Cardiac muscle cell (in vitro differentiated cells and primary cell): ENCODE measurements at places on chromosomes 11 and 22. TPM values are rescaled to one million over a fixed set of nuclear protein-coding genes. Genes with fewer than 3 reads are reported as not detected.

GRCh38 chr11:118606157-118606843 lies 1.1 kb upstream of the PHLDB1 start:
- H3K4me3 ChIP-seq, result no peak overlapping the region
- no peak for DNase-seq
- peaks cover 43% of the 10 kb centered on the region for H3K27me3 ChIP-seq
- H3K27ac ChIP-seq, result no peak overlapping the region
- H3K36me3 ChIP-seq, result peaks cover 10% of the 10 kb centered on the region
- peaks cover 20% of the 10 kb centered on the region for H3K4me1 ChIP-seq

Gene NUMA1
- 119 and 161 TPM in 2 replicates for polyA plus RNA-seq

DNA sequence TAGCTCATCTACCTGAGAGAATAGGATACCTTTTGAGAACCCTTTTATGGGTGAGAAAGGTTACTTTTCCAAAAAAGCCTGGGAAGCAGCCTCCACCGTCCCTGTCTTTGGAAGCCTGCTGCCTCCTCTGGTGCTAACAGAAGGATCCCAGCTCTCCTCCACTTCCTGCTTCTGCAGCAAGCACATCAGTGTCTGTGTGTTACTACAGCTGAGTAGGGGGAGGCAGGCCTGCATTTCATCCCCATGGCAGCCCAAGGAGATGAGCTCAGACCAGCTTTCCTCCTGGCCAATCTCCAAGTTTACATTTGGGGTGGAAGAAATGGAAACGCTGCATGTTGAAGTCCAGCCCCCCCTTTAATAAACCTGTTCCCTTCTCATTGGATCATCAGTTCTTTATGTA lies 7.4 kb upstream of the CCDC34 start:
- DNase-seq, result no peak
- no peaks in the 10 kb centered on the region for H3K27me3 ChIP-seq
- no peaks in the 10 kb centered on the region for H3K4me1 ChIP-seq
- peak overlapping the region; percentile 8 for H3K27ac ChIP-seq
- H3K36me3 ChIP-seq, result peaks cover 55% of the 10 kb centered on the region

Gene ASRGL1
- 17.1 and 21.5 TPM in 2 replicates for polyA plus RNA-seq

DNA sequence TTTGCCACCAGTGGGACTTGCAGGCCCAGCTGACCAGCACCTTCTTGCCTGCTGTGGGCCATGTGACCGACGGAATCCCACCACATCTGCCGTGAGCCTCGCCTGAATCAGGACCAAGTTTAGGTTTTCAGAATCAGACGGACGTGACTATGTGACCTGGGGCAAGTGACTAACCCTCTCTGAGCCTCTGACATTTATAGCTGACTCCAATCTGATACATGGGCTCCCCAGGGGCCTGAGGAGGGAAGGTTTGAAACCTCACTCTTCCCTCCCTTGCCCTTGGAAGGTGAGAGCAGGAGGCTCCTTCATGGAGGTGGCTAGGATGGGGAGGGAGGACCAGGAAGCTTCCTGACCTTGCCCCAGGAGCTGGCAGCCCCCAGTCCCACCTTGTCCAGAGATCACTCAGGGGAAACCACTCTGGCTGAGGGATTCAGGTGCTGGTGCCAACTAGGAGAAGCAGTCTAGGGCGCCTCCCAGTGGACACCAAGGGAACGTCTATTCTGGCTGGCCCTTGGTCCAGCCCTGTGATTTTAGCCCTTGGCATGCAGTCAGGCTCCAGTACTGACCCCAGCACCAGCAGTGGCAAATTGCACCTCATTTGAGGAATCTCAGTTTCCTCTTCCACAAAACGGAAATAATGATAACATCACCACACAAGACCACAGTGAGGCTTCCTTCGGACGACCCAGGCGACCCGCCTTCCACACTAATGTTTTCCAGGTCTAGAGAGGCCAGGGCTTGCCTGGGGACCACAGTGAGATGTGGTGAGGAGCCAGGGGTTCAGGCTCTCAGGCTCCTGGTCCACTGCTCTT lies 47.2 kb upstream of the SYT7 start:
- no peaks in the 10 kb centered on the region for H3K36me3 ChIP-seq
- peaks cover 6% of the 10 kb centered on the region for H3K4me1 ChIP-seq
- no peaks in the 10 kb centered on the region for H3K27me3 ChIP-seq
- H3K4me3 ChIP-seq, result no peak overlapping the region
- peak; percentile 82 for DNase-seq

Gene BTG4
- polyA plus RNA-seq, result not detected in 2 replicates

GRCh38 chr11:77557553-77557952 lies 32.2 kb upstream of the AQP11 start:
- H3K4me3 ChIP-seq, result no peak overlapping the region
- no peak overlapping the region for H3K27ac ChIP-seq
- peak; percentile 9 for DNase-seq
- H3K27me3 ChIP-seq, result no peaks in the 10 kb centered on the region

DNA sequence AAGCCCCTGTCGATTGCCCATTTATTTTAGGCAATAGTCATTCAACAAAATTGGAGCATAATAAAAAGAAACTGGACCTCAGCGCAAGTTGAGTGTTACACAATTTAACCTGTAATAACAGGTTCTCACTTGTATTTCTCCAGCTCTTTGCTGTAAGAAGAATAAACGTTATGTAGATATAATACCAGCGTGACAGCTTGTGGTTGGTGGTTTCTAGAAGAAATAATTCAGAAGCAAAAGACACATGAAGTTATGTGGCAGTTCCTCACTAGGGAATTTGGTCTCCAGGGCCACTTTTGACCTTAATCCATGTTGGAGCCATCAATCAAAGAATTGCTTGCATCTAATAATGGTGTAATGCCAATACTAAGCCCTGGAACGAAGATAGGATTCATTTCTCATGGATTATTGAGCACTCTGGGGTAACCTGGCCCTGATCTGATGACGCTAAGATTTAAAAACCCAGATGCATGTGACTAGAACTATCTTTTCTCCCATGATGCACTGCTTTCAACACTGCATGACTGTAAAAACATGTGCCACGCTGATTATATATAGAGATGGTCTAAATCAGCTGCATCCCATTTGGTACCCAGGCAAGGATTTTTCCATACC lies 129.7 kb upstream of the LDLRAD3 start:
- H3K27me3 ChIP-seq, result no peaks in the 10 kb centered on the region
- H3K27ac ChIP-seq, result no peak overlapping the region
- H3K4me1 ChIP-seq, result peaks cover 14% of the 10 kb centered on the region
- no peak overlapping the region for H3K4me3 ChIP-seq

Gene ARAP1
- polyA plus RNA-seq, result 41.5 and 54.6 TPM in 2 replicates

DNA sequence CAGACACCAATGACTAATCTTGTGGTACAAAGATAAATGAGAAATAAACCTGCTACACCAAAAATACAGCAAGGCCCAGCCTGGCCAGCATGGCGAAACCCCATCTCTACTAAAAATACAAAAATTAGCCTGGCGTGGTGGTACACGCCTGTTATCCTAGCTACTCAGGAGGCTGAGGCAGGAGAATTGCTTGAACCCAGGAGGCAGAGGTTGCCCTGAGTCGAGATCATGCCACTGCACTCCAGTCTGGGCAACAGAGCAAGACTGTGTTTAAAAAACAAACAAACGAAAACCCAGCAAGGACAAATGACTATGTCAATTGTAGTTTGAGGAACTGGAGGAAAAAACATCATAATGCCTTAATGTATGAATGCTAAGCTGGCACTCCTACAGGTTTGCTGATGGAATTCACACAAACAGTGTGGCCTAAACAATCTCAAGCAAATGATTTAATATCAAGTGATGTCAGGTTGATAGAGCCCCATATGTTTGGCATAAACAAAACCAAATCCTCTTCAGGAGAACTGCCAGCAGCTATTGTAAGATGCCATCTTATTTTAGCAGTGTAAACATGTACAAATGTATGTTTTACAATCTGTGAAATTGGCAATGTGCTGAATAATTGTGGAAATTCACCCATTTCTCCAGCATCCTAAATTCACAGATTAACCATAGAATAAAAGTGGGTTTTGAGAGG lies 20.0 kb downstream of the MMP7 start:
- DNase-seq, result no peak
- no peaks in the 10 kb centered on the region for H3K27me3 ChIP-seq
- no peak overlapping the region for H3K27ac ChIP-seq
- H3K4me1 ChIP-seq, result no peaks in the 10 kb centered on the region
- H3K36me3 ChIP-seq, result no peaks in the 10 kb centered on the region

DNA sequence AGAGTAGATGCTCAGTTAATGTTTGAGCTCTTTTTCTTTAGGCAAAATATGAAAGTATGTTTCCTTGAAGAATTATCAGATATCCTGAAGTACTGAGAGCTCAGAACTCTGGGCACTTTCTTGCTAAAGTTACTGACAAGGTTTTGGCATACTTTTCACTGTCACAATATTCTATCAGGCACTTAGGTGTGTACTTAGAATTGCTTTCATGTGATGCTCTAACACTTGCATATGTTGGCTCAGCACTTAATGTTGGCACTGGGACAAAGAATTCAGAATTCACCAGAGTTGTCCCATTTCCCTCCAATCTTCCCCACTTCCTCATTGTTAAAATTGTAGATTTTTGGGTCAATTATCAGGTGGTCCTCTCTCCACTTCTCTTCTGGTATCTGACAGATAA lies 5.0 kb downstream of the MMP20 start:
- H3K27ac ChIP-seq, result no peak overlapping the region
- H3K4me1 ChIP-seq, result no peaks in the 10 kb centered on the region
- no peaks in the 10 kb centered on the region for H3K36me3 ChIP-seq
- no peaks in the 10 kb centered on the region for H3K27me3 ChIP-seq
- no peak for DNase-seq
- H3K4me3 ChIP-seq, result no peak overlapping the region

- no peaks in the 10 kb centered on the region for H3K4me1 ChIP-seq
- DNase-seq, result no peak
- H3K36me3 ChIP-seq, result no peaks in the 10 kb centered on the region
- no peak overlapping the region for H3K27ac ChIP-seq
- H3K27me3 ChIP-seq, result no peaks in the 10 kb centered on the region
Observed at GRCh38 chr11:41716862-41717261, 257.4 kb upstream of the LRRC4C start.

Gene SYCE3
- polyA plus RNA-seq, result 3.8 TPM in 1 of 2 replicates, not detected in the other

Gene NAGA
- polyA plus RNA-seq, result 22.8 and 29.7 TPM in 2 replicates

DNA sequence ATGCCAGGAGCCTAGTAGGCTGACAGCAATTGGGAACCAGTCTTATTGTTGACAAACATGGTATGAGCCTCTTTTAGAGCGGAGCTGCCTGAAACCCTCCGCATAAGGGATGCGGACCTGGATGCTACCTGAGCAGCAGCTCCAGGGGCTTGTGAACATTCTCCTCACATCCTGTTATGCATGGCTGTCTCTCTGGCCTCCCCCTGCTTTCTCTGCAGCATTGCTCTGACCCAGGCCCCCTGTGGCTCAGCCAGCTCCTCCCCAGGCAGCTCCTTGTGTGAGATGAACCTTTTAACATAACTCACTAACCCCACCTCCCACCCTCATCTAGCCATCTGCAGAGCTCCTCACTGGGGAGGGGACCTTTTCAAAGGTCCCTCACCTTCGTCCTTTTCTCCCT lies 6.0 kb downstream of the BMAL1 start:
- DNase-seq, result no peak
- no peak overlapping the region for H3K27ac ChIP-seq
- H3K4me3 ChIP-seq, result no peak overlapping the region

Gene IL10RA
- polyA plus RNA-seq, result not detected in 2 replicates

GRCh38 chr11:115682888-115683287 lies 178.7 kb upstream of the CADM1 start:
- H3K4me1 ChIP-seq, result no peaks in the 10 kb centered on the region
- no peaks in the 10 kb centered on the region for H3K27me3 ChIP-seq
- no peak overlapping the region for H3K4me3 ChIP-seq
- DNase-seq, result no peak
- no peak overlapping the region for H3K27ac ChIP-seq
- no peaks in the 10 kb centered on the region for H3K36me3 ChIP-seq

GRCh38 chr11:17368551-17368950 lies 17.0 kb downstream of the NCR3LG1 start:
- H3K4me3 ChIP-seq, result no peak overlapping the region
- no peak for DNase-seq
- H3K4me1 ChIP-seq, result no peaks in the 10 kb centered on the region
- H3K27ac ChIP-seq, result no peak overlapping the region
- no peaks in the 10 kb centered on the region for H3K27me3 ChIP-seq

GRCh38 chr11:8338138-8338537 lies 74.5 kb upstream of the LMO1 start:
- H3K4me1 ChIP-seq, result no peaks in the 10 kb centered on the region
- peak; percentile 57 for DNase-seq
- no peaks in the 10 kb centered on the region for H3K36me3 ChIP-seq
- no peak overlapping the region for H3K27ac ChIP-seq
- no peak overlapping the region for H3K4me3 ChIP-seq

DNA sequence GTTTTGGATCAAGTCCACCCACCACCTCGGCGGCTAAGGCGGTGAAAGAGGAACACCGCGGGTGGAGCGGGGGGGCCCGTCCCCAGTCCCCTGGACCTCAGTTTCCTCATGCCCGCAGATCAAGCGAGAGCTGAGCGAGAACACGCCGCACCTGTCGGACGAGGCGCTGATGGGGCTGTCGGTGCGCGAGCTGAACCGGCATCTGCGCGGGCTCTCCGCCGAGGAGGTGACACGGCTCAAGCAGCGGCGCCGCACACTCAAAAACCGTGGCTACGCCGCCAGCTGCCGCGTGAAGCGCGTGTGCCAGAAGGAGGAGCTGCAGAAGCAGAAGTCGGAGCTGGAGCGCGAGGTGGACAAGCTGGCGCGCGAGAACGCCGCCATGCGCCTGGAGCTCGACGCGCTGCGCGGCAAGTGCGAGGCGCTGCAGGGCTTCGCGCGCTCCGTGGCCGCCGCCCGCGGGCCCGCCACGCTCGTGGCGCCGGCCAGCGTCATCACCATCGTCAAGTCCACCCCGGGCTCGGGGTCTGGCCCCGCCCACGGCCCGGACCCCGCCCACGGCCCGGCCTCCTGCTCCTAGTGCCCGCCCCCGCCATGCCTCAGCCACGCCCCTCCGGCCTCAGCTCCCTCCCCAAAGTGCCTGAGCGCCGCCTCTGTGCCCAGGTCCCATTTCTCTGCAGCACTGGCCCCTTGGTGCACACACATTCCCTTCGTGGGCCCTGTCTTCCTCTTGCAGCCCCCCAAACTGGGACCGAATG lies 12.7 kb downstream of the MAFF start:
- H3K27ac ChIP-seq, result no peak overlapping the region
- DNase-seq, result peak; percentile 82
- H3K27me3 ChIP-seq, result peaks cover 14% of the 10 kb centered on the region
- peak overlapping the region; percentile 34 for H3K4me3 ChIP-seq
- H3K36me3 ChIP-seq, result no peaks in the 10 kb centered on the region

GRCh38 chr11:13152736-13153541 lies 124.7 kb upstream of the BMAL1 start:
- no peak overlapping the region for H3K27ac ChIP-seq
- H3K4me3 ChIP-seq, result no peak overlapping the region
- H3K27me3 ChIP-seq, result no peaks in the 10 kb centered on the region
- no peaks in the 10 kb centered on the region for H3K4me1 ChIP-seq
- peak; percentile 29 for DNase-seq
